ENCODE measurements at places on chromosomes 2 and 18. TPM values are rescaled to one million over a fixed set of nuclear protein-coding genes. Genes with fewer than 3 reads are reported as not detected.
A peak's percentile ranks its signal among the peaks of the same experiment; 100 is the strongest.

DNA sequence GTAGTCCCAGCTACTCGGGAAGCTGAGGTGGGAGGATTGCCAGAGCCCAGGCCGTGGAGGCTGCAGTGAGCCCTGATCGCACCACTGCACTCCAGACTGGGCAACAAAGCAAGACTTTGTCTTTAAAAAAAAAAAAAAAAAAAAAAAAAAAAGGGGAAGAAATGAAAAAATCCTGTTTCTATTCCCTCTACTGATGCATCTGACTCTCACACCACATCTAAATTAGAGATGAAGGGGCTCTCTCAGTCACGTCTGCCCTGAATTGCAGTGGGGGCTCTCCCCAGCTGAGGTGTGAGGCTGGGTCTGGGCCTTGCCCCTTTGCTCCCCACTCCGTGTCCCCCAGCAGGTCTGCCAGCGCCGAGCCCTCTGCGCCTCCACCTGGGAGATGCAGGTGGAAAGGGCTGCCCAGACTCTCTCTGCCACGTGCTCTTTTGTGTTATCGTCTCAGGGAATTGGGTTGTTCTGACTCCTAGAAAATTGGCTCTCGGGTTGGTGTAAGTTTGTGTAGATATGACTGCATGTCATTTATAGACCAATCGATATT, 30.2 kb downstream of the TRAPPC12 start:
- H3K27ac ChIP-seq: no peak overlapping the region
- H3K36me3 ChIP-seq: peaks cover 19% of the 10 kb centered on the region
- H3K4me3 ChIP-seq: no peak overlapping the region
- DNase-seq: no peak
- peaks cover 9% of the 10 kb centered on the region for H3K4me1 ChIP-seq

DNA sequence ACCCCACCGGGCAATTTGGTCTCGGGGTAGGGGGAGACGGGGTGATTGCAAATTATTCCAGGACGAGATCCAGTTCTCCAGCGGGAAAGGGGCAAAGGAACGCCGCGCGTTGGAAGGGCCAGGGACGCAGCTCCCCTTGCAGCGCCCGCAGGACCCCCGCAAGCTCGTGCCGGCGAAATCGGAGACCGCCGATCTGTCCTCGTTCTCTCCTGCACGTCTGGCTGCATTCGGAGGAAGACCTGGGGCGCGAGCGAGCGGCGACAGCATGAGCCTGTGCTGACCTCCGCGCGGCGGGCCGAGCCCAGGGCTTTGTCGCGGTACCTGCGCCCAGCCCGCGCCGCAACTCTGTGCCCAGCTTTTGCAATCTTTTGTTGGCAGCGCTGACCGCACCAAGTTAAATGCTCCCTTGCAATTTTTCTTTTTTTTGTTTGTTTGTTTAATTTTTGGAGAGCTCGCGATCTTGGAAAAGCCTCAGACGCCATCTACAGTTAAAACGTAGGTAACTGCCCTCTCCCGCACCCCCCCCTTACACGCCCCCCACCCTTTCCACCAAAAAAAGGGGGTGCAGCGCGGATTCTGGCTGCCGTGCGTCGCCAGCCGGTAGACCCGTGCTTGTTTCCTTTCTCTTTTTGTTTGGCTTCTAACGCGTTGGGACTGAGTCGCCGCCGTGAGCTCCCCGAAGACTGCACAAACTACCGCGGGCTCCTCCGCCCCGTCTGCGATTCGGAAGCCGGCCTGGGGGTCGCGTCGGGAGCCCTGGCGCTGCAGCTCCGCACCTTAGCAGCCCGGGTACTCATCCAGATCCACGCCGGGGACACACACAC, 667 bp downstream of the TRIB2 start:
- H3K27ac ChIP-seq: peak overlapping the region; percentile 88
- peaks cover 61% of the 10 kb centered on the region for H3K4me1 ChIP-seq
- H3K36me3 ChIP-seq: peaks cover 7% of the 10 kb centered on the region
- peak; percentile 86 for DNase-seq

DNA sequence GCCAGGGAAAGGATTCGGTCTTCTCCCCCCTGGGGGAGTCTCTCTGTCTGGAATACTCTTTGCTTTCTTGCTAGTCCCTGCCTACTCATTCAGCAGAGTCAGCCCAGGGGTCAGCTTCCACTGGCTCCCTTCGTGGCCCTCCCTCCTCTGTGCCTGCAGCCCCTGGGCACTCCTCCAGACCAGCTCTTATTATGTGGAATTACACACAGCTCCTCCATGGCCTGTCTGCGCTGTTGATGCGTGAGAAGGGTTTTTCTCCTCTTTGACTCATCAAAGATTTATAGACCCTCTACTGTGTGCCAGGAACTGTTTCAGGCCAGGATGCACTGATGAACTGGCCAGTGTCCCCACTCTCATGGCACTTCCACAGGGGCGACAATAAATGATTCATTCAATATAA, 44.4 kb downstream of the ST8SIA5 start:
- no peak overlapping the region for H3K27ac ChIP-seq
- H3K36me3 ChIP-seq: no peaks in the 10 kb centered on the region
- peaks cover under 1% of the 10 kb centered on the region for H3K27me3 ChIP-seq
- H3K4me3 ChIP-seq: no peak overlapping the region

DNA sequence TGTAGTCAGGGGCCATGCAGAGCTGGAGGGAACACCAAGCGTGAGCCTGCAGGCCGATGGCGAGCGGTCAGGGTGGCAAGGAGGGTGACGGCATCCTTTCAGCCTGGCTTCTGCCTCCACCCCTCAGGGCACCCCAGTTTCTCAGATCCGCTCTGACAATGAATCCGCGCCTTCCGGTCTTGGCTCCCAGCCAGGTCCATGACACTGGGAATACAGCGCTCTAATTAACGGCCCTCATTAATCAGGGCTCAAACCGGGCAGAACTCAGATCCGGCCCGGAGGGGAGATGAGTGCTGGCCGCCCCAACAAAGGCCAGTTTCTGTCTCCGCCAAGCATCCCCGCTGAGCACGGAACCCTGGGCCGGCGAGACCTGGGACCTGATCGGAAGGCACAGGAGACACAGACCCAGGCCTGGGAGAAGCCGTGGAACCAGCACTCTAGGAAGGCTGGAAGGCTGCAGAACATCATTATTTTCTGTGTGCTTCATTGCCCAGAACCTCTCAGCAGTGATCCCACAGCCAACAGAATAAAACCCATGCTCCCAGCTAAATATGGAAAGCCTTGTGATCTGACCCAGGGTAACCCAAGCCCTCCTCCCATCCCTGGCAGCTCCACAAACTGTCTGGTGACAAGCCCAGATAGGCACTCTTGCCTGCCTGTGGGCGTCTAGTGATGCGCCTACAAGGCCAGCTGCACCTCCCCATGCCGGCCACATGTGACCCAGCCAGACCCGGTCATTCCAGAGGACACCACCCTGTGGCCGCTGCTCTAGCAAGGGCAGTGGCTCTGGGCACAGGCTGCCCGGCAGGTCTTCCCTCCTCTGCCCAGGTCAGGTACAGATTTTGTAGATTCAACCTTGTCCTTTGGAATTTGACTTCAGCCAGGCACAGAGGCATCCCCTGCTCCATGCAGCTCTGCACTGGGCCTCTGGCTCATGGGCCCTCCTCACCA, 438.7 kb upstream of the MYT1L start:
- DNase-seq: no peak
- H3K36me3 ChIP-seq: no peaks in the 10 kb centered on the region
- no peak overlapping the region for H3K4me3 ChIP-seq
- H3K4me1 ChIP-seq: no peaks in the 10 kb centered on the region
- no peaks in the 10 kb centered on the region for H3K27me3 ChIP-seq

C2orf74 gene
- 8.7 TPM for total RNA-seq

DNA sequence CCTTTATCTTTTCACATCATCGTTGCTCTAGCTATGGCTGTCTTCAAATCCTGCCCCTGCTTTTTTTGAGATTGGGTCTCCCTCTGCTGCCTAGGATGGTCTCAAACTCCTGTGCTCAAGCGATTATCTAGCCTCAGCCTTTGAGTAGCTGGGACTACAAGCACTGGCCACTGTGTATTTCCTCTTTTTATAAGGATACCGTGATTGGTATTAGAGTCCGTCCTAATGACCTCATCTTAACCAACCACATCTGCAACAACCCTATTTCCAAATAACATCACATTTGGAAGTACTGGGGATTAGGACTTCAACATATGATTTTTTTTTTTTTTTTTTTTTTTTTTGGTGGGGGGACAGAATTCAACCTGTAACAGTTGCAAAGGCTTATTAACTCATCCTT, 9.1 kb downstream of the RESP18 start:
- H3K27me3 ChIP-seq: peaks cover 24% of the 10 kb centered on the region
- no peak overlapping the region for H3K4me3 ChIP-seq
- no peak for DNase-seq
- H3K4me1 ChIP-seq: peaks cover 2% of the 10 kb centered on the region
- H3K36me3 ChIP-seq: no peaks in the 10 kb centered on the region

DNA sequence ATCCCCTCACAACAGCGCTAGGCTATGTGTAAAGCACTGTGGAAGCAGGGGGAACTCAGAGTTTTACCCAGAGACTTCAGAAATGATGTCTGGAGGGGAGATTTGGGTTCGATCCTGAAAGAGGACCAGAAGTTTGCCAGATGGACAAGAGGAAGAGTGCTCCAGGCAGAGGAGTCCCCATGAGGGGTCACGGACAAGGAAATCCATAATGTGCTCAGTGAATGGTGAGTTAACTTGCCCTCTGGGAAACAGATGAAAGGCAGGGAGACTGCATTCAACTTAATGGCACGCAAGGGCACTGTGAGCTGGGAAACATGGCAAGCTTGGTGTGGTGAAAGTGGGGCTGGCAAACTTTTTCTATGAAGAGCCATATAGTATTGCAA, 6.0 kb upstream of the ASAP2 start:
- H3K36me3 ChIP-seq: no peaks in the 10 kb centered on the region
- no peaks in the 10 kb centered on the region for H3K4me1 ChIP-seq
- H3K27ac ChIP-seq: no peak overlapping the region
- no peak for DNase-seq
- H3K4me3 ChIP-seq: no peak overlapping the region

SDC1 gene
- 0.63 TPM for total RNA-seq

DNA sequence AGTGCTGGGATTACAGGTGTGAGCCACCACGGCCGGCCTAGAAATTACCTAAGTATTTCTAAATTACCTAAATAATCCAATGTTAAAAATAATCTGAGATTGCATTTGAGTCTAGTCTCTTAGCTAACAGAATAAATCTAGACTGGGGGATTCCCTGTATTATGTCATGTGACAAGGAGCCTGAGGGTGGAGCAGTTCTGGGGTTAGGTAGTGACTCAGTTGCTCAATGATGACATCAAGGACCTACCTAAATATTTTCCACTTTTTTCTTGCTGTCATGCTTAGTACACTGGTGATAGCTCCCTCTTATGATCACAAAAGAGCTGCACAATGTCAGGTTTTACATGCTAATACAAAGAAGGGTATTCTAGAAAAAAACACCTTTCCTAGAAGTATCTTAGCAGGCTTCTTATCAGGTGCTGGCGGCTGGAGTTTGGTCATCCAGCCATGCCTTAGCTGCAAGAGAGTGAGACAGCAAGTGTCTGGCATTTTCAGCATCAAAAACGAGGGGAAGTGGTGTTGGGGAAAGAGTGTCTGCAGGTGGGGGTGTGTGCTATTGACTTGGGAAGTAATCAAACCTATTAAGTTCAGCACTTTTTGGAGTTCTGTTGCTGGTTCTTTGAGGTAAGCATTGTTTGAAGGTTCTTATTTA, 17.5 kb upstream of the CEP192 start:
- H3K4me1 ChIP-seq: peaks cover 12% of the 10 kb centered on the region
- H3K27ac ChIP-seq: no peak overlapping the region
- no peaks in the 10 kb centered on the region for H3K27me3 ChIP-seq

DNA sequence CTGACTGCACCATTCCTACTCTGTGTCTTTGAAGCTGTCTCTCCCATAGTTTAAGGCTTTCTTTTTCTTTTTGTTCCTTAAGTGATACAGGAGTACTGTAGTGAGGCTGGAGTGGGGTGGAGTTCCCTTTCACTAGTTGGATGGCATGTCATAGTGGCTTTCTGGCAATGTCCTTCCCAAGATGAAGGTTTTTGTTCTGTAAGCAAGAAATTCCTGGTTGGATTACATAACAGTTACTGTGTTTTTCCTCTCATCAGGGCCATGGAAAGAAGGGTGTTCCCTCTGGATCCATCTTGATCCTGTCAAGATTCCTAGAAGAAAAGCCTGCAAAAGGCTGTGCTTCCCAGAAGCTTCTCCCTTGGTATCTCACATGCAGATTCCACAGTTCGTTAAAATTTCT, 84.2 kb downstream of the ACKR3 start:
- H3K36me3 ChIP-seq: no peaks in the 10 kb centered on the region
- H3K4me1 ChIP-seq: no peaks in the 10 kb centered on the region
- no peak overlapping the region for H3K4me3 ChIP-seq

GRCh38 chr2:237922641-237923361, 44.0 kb upstream of the UBE2F start:
- no peaks in the 10 kb centered on the region for H3K36me3 ChIP-seq
- DNase-seq: no peak
- no peaks in the 10 kb centered on the region for H3K27me3 ChIP-seq

VAMP5 gene
- 33.1 TPM for total RNA-seq

DNA sequence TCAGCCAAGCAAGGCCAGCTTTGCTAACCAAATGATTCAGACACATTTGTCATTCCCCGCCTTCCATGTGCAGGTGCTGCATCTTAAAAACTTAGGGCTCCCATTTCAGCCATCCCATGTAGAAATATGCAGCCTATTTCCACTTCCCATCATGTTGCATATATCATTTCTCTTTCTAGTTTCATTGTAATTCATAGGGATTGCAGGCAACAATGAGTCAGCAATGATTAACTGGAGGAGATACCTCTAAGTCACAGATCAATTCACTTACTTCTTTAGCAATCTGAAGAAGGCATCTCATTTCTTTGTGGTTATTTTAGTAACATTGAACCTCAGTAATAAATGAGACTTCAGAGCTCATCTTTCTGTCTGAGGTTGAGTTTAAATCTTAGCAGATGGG, 276.1 kb upstream of the PKDCC start:
- no peak for DNase-seq
- H3K27me3 ChIP-seq: peaks cover 2% of the 10 kb centered on the region
- H3K4me1 ChIP-seq: no peaks in the 10 kb centered on the region
- no peaks in the 10 kb centered on the region for H3K36me3 ChIP-seq
- H3K27ac ChIP-seq: no peak overlapping the region
- no peak overlapping the region for H3K4me3 ChIP-seq

DNA sequence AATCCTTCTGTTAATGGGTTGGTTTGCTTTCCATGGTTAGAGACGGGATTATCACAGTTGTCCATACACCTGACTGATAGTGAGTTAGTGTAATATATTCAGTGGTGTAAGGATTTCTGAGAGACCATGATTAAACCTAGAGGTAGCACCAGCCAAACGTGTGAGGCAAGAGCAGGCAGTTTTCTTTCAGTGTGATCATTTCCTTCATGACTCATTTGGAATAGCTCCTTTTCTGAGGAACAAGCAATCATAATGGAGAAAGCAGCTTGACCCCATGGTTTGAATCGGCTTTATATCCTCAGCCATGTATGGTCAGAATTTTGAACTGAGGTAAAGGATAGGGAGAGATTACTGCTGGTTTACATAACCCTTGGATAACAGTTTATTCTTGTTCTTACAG, 2.9 kb downstream of the MXD1 start:
- H3K4me1 ChIP-seq: peaks cover 28% of the 10 kb centered on the region
- no peak overlapping the region for H3K27ac ChIP-seq
- no peaks in the 10 kb centered on the region for H3K27me3 ChIP-seq
- peak; percentile 52 for DNase-seq
- H3K36me3 ChIP-seq: peaks cover 32% of the 10 kb centered on the region
- H3K4me3 ChIP-seq: no peak overlapping the region

ST8SIA5 gene
- not detected for total RNA-seq

LYPD6B gene
- not detected for total RNA-seq

All from activated CD4-positive, alpha-beta T cell treated with anti-CD3 and anti-CD28 coated beads, Interleukin-2, amount 10 ng/mL, durations not matched to agents 24 days and 14 days (primary cell).